ENCODE measurements at places on chromosomes 13 and 19.

GRCh38 chr19:40366697-40367561, 18.4 kb downstream of the PLD3 start:
- no peak for DNase-seq

DNA sequence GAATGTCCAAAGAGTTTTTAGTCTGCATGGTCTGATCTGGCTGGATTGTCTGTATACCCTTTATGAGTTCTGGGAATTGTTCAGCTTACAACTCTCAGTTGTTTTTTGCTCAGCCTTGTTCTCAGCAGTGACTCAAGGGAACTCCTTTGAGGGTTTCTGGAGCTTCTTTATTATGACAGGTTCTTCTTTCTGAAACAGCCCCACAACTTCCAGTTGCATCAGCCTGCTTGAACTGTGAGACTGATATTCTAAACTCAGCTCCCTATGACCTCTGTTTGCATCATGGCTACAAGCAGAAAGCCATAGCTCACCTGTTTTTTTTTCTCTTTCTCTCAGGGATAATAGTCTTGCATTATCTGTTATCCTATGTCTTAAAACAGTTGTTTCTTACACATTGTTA, 85.0 kb downstream of the TDRD3 start:
- no peak for DNase-seq

DNA sequence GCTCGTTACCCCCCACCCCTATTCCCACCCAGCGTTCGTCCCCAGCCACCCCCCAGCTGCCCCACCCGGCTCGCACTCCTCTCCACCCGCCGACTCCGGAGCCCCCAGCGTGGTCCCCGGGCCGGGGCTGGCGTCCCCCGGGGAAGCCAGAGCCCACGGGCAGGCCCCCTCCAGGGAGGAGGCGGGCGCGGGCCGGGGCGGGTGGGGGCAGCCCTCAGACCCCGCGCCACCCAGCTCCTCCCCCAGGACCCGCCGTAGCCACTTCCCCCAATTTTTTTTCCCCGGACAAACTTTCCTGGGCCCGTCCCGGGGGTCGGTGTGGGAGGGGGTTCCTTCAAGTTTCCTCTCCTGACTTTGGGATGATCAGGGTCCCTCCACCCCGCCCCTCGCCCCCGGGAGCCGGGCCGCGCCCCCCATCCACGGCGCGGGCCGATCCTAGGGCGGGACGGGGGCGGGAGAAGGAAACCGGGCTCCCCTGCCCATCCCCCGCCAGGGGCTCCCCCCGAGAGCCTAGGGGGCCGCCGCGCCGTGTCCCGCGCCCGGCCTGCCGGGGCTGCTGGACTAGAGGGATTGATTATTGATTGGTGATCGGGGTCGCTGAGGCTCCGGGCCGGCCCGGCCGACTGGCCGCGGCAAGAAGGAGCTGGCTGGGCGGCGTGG, 927 bp upstream of the TSHZ3 start:
- no peak for DNase-seq

DNA sequence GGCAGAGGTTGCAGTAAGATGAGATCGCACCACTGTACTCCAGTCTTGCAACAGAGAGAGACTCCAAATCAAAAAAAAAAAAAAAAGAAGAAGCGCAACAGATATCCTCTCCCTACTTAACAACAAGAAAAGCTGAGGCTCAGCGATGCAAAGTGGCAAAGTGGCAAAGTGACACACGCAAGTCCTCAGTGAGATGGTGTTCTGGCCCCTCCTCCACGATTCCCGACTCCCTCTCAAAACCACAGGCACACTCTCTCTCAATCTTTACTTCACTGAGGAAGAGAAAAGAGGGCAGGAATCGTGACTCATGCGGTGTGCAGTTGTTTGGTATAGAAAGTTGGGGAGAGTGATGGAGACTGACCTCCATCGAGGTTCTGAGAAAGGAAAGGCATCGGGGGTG, 12.6 kb downstream of the FFAR2 start:
- no peak for DNase-seq

DNA sequence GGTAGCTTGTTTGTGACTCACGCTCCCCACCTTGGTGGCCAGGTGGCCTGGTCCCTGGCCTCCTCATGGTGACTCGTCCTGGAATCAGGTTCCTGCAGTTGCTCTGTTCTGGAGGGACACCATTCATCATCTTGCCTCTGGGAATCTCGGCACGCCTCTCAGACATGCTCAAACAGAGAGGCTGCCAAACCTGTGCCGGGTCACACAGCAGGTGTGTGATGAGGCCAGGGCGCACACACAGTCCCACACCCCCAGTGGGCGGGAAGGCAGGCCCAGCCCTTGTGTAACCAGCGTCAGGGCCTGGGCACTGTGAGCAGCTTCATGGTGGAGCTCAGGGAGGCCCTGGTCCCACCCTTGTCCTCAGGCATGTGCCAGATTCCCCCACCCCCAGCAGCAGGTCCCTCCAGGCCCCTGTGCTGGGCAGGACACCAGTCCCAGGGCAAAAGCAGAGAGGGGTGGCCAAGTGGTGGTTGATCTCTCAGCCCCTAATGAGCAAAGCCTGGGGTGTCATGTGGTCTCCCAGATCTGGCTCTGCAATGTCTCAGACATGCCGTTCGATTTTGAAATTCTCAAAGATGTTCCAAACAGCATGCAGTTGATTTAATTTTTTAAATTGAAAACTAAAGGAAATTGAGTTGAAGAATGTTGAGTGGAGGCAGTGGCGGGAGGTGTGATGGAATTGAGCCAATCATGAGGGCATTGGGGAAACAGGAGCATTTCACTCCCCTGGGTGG, 12.1 kb downstream of the CEBPA start:
- no peak for DNase-seq

DNA sequence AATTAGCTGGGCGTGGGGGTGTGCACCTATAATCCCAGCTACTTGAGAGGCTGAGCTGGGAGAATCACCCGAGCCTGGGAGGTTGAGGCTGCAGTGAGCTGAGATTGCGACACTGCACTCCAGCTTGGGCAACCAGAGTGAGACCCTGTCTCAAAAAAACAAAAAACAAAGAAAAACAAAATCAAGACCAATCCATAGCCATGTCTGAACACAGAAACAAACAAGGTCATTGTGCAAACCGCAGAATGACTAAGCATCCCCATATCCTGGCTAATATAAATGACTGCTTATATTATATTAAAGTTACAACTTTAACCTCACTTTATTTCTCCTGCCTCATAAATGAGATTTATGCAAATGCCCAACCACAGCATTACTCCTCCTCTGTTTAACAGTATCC, 2.3 kb upstream of the LYPD3 start:
- no peak for DNase-seq

- DNase-seq = no peak
These were observed 14.8 kb downstream of the LYPD3 start for GRCh38 chr19:43450545-43450997.

- DNase-seq = no peak
These were observed 115.4 kb upstream of the USP29 start for GRCh38 chr19:57004418-57004817.

DNA sequence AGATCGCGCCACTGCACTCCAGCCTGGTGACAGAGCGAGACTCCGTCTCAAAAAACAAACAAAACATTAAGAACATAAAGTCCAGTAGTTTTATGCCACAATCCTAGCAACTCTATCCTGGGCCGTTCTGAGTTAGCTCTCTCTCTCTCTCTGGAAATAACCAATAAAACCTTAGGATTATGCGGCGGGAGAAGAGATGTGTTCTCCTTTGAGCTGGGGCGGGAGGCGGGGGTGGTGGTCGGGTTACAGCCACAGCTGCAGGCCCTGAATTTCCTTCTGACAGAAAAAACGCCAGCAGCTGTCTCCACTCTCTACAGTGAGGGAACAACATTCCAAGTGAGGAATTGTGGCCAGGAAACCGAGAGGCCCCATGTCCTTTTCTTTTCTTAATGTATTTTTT, 9.1 kb upstream of the PNMA8A start:
- no peak for DNase-seq

GRCh38 chr19:51196181-51196580, 28.7 kb upstream of the CD33 start:
- DNase-seq = no peak

DNA sequence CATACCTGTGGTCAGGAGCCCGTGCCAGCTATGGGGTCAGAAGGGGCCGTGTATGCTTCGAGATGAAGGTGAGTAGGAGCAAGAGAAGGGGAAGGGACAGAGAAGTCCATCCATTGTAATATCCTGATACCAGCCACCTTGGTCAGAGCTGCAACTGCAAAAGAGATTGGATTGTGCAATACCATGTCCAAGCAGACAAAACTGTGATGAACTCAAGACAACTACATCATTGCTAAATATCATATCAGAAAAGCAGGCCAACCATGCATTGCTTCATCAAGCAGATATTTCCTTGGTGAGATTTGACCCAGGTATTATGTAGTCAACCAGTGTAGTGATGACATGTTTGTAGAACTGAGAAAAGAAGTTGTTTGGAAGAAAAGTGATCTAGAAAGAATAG, 12.1 kb downstream of the HNRNPUL1 start:
- DNase-seq = no peak

- DNase-seq = no peak
These were observed 27.5 kb downstream of the ZNF507 start for GRCh38 chr19:32372726-32373517.

Data from NCI-H1105 (cell line).